Kidney (tissue), 22 donors: ENCODE measurements at places on chromosomes 16 and 17. TPM values are rescaled to one million over a fixed set of nuclear protein-coding genes. Genes with fewer than 3 reads are reported as not detected.

DNA sequence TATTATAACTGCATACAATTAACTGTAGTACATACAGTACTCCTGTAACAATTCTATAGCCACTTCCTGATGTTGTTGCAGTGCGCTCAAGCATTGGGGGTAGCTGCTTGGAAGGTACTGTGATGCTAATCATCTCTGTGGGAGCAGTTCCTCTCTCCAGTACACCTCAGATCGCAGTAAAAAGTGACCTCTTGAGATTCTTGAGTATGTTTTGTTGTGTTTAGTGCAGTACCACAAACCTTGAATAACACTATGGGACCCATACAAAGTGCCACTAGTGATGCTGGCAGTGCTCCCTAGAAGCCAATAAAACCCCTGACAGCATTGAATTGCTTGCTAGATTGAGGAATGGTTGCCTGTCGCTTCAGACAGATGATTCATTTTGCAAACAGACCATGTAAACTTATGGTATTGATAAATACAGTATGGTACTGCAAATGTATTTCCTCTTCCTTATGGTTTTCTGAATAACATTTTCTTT, 193.0 kb downstream of the SPECC1 start:
- no peaks in the 10 kb centered on the region for H3K27me3 ChIP-seq
- H3K4me3 ChIP-seq = no peak overlapping the region
- no peak for DNase-seq
- H3K36me3 ChIP-seq = no peaks in the 10 kb centered on the region

- no peaks in the 10 kb centered on the region for H3K4me1 ChIP-seq
- no peaks in the 10 kb centered on the region for H3K36me3 ChIP-seq
- H3K4me3 ChIP-seq = peak overlapping the region; percentile 35
- peak; percentile 44 for DNase-seq
- no peak overlapping the region for H3K27ac ChIP-seq
- no peaks in the 10 kb centered on the region for H3K27me3 ChIP-seq
Observed at GRCh38 chr16:19168371-19169081, 486 bp downstream of the SYT17 start.

Gene CDH11
- polyA plus RNA-seq = 3.0 TPM

GRCh38 chr16:81987706-81988105, 23.6 kb downstream of the SDR42E1 start:
- H3K27me3 ChIP-seq = no peaks in the 10 kb centered on the region
- no peaks in the 10 kb centered on the region for H3K36me3 ChIP-seq
- DNase-seq = no peak
- no peak overlapping the region for H3K4me3 ChIP-seq
- H3K27ac ChIP-seq = peak overlapping the region; percentile 26

DNA sequence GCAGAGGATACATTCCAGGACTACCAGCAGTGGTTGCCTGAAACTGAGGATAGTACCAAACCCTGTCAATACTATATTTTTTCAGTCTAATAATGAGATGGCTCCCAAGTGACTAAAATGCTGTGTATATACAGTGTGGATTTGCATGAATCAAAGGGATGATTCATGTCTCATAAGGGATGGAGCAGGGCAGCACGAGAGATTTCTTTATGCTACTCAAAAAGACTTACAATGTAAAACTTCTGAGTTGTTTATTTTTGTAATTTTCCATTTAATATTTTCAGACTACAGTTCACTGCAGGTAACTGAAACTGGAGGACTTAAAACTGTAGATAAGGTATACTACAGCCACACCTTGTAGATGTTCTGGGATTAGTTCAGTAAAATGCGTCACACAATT, 674.7 kb upstream of the SALL1 start:
- no peaks in the 10 kb centered on the region for H3K27me3 ChIP-seq
- no peak for DNase-seq
- no peaks in the 10 kb centered on the region for H3K36me3 ChIP-seq
- no peak overlapping the region for H3K27ac ChIP-seq
- no peak overlapping the region for H3K4me3 ChIP-seq
- no peaks in the 10 kb centered on the region for H3K4me1 ChIP-seq

DNA sequence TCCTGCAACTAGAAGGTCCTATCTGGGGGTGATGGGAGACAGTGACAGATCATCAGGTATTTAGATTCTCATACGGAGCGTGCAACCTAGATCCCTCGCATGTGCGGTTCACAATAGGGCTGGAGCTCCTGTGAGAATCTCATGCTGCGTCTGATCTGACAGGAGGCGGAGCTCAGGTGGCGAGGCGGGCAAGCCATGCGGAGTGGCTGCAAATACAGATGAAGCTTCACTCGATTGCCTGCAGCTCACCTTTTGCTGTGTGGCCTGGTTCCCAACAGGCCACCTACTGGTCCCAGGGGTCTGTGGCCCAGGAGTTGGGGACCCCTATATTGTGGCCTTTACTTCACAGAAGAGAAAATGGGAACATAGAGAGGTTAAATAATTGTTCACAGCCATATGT, 200.4 kb downstream of the IRF8 start:
- H3K4me1 ChIP-seq = no peaks in the 10 kb centered on the region
- H3K4me3 ChIP-seq = no peak overlapping the region
- no peaks in the 10 kb centered on the region for H3K36me3 ChIP-seq
- no peak for DNase-seq

Gene NLGN2
- 7.3 TPM for polyA plus RNA-seq

DNA sequence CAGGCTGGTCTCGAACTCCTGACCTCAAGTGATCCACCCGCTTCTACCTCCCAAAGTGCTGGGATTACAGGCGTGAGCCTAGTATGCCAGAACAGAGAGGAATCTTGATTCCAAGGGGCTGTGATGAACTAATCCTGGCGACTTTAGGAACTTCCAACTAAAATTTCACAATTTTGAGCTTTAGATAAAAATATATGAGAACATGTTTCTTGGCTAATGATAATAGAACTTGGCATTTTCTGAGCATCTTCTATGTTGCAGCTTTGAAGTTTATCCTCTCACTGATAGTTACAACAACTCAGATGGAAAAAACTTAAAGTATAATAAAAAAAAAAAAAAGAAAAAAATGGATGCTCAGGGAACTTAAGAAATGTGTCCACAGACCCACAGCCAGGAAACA, 69.8 kb upstream of the WSCD1 start:
- no peak for DNase-seq
- no peaks in the 10 kb centered on the region for H3K27me3 ChIP-seq
- no peak overlapping the region for H3K4me3 ChIP-seq
- peaks cover 2% of the 10 kb centered on the region for H3K4me1 ChIP-seq

- no peak overlapping the region for H3K27ac ChIP-seq
- no peak for DNase-seq
- H3K36me3 ChIP-seq = no peaks in the 10 kb centered on the region
- H3K27me3 ChIP-seq = no peaks in the 10 kb centered on the region
Observed at GRCh38 chr17:60559995-60560859, 34.2 kb upstream of the APPBP2 start.

GRCh38 chr17:48240562-48241130, 133.1 kb downstream of the SNX11 start:
- H3K36me3 ChIP-seq = no peaks in the 10 kb centered on the region
- no peak overlapping the region for H3K4me3 ChIP-seq
- H3K27me3 ChIP-seq = no peaks in the 10 kb centered on the region
- peak; percentile 58 for DNase-seq
- no peak overlapping the region for H3K27ac ChIP-seq

Gene OR4D1
- polyA plus RNA-seq = not detected

Gene SGCA
- polyA plus RNA-seq = 5.5 TPM

GRCh38 chr17:76683011-76683755, 27.6 kb downstream of the MXRA7 start:
- peak; percentile 51 for DNase-seq
- H3K27me3 ChIP-seq = no peaks in the 10 kb centered on the region
- no peaks in the 10 kb centered on the region for H3K36me3 ChIP-seq

Gene KIFC3
- 74.9 TPM for polyA plus RNA-seq

GRCh38 chr17:74368341-74369081, 1.2 kb downstream of the GPR142 start:
- H3K4me1 ChIP-seq = no peaks in the 10 kb centered on the region
- H3K4me3 ChIP-seq = no peak overlapping the region
- DNase-seq = peak; percentile 81
- no peak overlapping the region for H3K27ac ChIP-seq

DNA sequence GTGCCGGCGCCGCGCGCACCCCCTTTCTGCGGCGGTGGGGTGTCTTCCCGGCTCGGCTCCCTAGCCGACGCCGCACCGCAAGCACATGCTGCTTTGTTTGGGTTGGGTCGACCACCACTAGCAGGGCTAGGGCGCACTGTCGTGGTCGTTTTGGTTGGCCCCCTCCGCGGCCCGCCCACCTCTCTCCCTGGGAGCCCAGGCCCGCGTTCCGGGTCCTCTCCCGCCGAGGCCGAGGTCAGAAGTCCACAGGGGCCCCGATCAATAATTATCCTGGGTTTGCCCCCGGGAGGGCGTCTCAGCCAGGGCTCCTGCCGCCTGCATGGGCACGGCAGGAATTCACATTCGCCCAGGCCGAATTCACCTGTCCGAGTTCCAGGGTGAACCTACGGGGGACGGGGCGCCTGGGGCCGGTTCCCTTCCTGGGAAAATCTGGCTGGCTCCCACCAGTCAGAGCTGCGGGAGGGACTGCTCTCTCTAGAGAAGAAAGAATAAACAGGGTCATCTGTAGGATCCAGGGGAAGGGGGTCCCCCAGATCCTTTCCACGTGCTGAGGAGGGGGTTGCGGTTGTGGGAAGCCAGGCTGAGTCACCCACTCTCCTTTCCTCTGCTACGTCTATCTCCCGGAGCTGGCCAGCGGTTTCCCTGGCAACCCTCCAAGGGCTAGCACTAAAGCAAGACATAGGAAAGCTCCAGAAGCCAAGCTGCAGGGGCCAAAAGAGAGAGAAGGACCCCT, 584 bp upstream of the STAT5B start:
- H3K4me3 ChIP-seq = peak overlapping the region; percentile 76
- H3K27me3 ChIP-seq = no peaks in the 10 kb centered on the region
- peak overlapping the region; percentile 91 for H3K27ac ChIP-seq
- peaks cover 3% of the 10 kb centered on the region for H3K4me1 ChIP-seq
- H3K36me3 ChIP-seq = no peaks in the 10 kb centered on the region

Gene CIITA
- 8.3 TPM for polyA plus RNA-seq

DNA sequence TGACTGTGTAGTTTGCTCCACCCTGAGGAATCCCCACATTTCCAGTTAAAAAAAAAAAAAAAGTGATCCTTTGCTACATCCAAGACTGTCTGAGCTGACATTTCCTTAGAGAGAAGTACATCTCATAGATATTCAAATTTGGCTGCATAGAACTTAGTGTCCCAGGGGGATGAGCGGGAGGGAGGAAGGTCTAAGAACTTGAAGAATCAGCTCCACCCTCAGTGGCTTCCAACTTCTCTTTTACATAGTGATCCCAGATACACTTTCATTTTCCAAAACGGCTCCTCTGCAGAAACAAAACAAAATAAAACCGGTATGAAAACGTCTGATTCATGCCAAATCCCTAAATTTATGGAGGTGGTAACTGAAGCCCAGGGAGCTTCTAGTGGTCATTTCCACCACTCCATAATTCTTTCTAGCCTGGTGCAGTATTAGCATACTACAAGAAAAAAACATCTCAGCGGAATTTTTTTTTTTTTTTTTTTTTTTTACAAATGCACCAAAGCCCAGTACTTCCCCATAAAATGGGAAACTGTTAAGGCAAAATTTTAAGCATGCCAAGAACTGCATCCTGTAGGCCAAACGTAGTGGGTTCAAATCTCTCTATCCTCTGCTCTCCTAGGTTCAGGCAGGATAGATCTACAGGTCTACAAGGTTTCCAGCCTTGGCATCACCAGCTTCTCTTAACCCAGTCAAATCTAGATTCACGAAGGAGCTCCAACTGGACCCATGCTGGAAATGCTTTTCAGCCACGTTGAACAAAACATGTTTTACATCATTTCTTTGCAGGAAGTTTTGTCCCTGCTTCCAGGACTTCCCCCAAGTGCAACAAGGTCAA, 29.3 kb downstream of the MAF start:
- no peaks in the 10 kb centered on the region for H3K36me3 ChIP-seq
- H3K27me3 ChIP-seq = no peaks in the 10 kb centered on the region
- no peak for DNase-seq
- H3K27ac ChIP-seq = no peak overlapping the region

Gene PDE6G
- 5.4 TPM for polyA plus RNA-seq

Gene NUP93
- polyA plus RNA-seq = 34.8 TPM

DNA sequence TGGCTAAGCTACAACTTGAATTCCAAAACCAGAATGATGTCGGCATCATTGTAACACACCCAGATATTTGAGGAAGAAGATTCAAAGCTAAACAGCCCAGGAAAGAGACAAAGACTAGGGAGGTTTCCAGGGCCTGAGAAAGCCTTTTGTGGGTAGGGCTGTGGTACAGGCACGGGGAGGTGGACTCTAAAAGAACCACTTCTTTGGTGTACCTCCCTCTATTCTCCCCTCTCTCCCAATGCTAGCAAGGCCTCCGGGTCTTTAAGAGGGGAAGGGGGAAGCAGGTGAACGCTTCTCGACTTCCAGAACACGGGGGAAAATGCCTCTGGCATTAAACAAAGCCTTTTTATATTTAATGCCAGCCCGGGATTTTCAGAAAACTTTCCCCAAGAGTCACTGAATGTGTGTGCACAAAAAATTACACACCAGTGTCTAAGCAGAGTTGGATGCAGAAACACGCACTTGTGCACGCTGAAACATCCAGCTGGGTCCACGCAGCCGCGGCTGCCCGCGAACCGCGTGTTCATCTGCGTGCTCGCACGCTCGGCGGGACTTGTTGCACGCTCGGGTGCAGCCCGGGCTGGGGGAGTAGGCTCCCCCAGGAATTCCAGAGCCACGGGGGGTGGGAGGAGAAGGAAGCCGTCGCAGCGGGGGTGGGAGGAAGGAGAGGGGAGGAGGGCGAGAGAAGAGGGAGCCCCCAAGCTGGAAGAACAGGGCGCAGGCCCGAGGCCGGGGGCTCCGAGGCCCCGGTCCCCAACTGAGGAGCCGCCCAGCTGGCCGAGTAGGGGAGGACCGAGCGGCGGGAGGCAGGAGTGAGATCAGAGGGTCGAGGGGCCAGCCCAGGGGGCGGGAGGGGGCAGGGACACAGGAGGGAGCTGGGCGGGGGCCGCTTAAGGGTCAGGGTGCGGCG, 20.1 kb upstream of the ZNF423 start:
- H3K4me1 ChIP-seq = no peaks in the 10 kb centered on the region
- H3K27me3 ChIP-seq = no peaks in the 10 kb centered on the region
- H3K36me3 ChIP-seq = no peaks in the 10 kb centered on the region
- no peak overlapping the region for H3K4me3 ChIP-seq
- no peak for DNase-seq

Gene FGF11
- polyA plus RNA-seq = 7.7 TPM

DNA sequence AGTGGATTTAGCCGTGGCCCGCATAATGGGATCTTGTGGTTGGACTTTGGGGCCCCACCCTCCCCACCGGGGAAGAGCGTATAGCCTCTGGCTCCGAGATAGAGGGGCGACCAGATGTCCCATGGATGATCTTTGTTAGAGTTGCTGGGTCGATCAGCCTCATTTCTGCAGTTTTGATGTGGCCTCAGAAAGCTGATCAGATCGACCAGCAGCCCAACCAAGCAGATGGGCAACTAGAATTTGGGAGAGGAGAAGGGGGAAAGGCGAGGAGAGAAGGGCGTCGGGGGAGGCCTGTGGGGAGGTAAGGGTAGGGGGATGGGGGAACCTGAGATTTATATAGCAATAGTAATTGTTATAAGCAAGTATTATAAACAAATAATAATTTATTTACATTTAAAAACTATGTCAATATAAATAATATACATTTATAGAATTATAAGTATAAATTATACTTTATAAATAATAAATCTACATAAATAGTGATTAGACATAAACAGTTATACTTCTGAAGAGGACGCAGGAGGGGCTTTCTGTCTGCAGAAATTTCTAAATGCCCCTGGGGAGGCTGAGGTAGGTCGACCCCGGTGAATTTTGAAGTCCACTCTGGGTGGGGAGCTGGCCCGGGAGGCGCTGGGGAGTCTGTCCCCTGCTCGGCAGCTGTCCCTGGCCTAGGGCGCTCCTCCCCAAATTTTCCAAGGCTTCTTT, 136.3 kb downstream of the KCNJ12 start:
- no peaks in the 10 kb centered on the region for H3K4me1 ChIP-seq
- H3K27me3 ChIP-seq = peaks cover 2% of the 10 kb centered on the region
- DNase-seq = no peak
- no peaks in the 10 kb centered on the region for H3K36me3 ChIP-seq
- H3K4me3 ChIP-seq = peak overlapping the region; percentile 23
